ENCODE measurements at places on chromosomes 6 and 20.

DNA sequence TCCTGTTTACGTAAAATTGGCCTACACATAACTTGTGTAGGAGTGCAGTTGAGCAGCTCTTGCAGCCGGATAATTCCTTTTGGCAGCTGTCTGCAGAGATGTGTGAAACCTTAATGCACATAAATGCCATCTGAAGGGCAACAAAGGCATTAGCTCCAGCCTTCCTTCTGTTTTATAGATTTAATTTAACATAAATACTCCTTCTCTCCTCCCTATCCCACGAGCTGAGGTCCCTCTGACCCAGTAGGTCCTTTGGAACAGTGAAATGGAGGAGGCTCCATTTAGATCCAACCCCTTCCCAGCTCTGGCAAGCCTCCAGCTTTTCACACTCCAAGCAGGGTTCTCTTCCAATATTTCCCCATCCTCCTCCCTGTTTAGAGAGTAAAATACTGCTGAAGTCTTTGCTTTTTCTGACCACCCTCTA is 6.5 kb downstream of the PLEKHG1 start:
- no peak for DNase-seq

- DNase-seq, result no peak
Measured at GRCh38 chr6:130535242-130535641, 169.4 kb downstream of the TMEM200A start.

DNA sequence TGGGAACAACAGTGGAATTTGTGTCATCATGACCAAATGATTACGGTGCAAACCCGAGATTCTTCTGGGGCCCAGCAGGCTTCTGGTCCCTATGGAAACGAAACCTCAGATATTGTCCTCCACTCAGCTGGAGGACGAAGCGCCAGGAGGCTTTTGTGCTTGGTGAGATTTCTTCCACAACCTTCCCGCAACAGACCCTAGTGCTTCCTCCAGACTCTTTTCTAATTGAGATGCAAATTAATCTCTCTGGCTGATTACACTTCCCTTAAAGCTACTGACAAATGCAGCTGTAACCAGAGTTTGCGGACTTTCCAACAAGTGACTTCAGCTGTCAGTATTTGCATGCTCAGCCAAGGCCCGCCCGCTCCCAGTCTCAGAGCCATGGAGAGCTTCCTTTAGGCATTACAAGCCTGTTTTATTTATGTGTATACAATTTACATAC is 96.0 kb downstream of the INSM1 start:
- no peak for DNase-seq

- DNase-seq, result no peak
Measured at GRCh38 chr20:32685541-32686529, 12.1 kb upstream of the C20orf203 start.

DNA sequence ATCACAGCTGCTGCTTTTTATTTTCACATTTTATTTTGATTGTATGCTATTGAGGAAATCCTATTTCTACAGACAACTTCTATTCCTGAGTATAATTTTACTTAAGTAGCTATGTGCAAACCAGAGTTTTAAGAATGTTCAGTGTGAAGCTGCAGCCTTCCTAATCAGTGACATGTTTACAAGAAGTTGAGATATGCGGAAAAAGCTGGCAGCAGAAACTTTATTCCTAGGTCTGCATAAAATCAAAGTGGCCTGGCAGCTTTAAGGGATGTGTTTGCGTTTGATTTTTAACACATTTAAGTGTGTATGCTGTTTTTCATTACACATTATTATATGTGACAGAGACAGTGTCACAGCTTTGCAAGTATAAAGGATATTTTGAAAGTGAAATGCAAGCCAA is 26.3 kb downstream of the MAPK14 start:
- DNase-seq, result no peak

DNA sequence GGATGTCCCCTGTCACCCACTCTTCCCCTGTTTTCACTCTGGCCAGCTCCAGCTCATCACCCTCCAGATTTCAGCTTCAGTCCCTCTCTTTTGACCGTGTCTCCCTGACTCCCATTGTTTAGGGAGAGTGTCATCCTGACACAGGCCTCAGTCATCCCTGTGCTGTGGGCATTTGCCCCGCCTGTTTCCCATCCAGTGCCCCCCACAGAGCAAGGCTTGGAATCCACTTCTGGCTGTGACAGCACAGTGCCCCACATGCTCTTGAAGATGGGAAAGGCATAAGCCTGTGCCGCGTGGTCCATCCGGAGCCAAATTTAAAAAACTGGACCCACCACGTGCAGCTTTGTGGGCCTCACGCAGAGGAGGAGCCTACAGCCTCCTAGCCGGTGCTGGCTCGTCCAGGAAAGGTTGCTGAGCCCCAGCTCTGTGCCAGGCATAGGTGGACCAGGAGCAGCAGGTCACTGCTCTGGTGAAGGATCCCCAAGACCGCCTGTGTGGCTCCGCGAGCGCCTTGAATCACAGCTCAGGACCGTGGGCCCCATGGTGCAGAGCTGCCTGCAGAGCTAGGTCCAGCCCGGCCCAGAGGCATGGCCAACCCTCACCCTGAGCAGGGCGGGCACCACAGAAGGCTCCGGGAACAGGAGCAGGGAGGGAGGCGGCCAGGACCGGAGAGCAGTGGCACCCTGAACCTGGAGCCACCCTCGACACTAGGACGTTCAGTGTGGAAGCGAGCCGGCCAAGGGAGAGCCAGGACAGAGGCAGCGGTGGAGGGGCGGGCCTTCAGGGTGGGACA is 172.8 kb downstream of the CDH4 start:
- no peak for DNase-seq

- no peak for DNase-seq
Measured at GRCh38 chr20:62700261-62700930, 8.2 kb upstream of the NTSR1 start.

GRCh38 chr6:7728855-7729590 is 3.1 kb downstream of the BMP6 start:
- no peak for DNase-seq

DNA sequence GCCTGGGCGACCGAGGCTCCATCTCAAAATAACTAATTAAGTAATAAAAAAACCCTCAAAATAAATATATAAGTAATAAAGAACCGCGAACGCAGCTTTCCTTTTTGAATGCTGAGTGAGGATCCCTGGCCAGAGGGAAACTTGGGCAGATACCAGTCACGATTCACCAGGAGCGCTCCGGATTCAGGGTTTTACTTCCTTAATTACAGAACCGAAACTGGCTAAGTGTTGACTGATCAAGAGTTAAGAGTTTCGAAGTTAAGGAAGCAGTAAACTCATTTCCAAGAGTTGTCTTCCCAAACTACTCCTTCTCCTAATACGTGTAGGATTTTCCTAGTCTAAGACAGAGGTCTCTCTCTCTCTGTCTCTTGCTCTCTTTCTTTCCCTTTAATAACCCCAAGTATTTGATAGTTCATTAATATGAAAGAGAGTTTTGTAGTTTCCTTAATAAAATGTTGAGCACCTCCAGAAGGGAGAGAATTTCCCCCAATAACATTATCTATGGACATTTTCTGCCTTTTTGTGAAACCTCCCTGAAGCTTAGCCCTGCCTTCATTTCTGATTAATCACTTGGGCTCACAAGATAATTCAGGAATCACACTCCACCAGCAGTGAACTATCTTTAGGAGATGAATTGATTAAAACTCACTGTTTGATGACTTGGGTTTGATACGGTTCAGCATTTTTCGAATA is 61.4 kb upstream of the ZNF217 start:
- no peak for DNase-seq
